ENCODE measurements at places on chromosomes 5 and 9.

DNA sequence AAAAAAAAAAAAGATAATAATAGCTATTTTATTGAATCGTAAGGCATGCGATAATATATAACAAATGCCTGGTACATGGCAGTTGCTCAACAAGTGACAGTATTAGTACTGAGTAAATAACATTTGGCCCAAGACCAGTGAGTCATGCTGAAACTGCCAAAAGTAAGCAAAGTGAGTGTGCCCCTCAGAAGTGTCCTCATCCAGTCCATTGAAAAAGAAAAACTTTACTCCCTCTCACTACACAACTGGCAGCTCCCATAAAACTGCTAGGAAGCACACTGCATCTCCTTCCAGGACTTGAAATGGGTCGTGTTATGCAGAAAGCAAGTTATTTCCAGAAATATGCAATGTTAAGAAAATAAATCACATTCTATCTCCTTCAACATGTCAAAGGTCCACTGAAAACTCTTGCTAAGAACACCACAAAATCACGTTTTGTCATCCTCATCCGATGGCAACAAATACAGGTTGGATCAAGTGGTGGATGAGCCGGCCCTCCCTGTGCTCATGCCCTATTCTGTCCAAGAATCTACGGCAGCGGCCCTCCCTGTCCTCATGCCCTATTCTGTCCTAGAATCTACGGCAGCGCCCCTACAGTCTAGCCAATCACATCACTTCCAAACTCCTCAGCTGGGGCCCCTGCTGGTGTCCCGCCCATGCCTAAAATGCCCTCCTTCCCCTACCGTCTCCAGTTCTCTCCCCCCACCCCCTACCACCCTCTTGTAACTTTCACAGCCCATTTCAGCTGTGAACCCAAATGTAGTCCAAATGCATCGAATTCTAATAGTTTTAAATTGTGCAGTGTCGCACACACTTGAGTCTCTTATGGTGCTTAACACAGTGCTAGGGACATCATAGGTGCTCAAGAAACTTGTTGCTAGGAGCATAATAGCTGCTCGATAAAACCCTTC is 12.5 kb downstream of the PTCH1 start:
- no peak for DNase-seq

GRCh38 chr5:44318883-44319282 is 70.3 kb downstream of the FGF10 start:
- no peak for DNase-seq

GRCh38 chr9:131517761-131518190 is 13.3 kb downstream of the UCK1 start:
- no peak for DNase-seq

DNA sequence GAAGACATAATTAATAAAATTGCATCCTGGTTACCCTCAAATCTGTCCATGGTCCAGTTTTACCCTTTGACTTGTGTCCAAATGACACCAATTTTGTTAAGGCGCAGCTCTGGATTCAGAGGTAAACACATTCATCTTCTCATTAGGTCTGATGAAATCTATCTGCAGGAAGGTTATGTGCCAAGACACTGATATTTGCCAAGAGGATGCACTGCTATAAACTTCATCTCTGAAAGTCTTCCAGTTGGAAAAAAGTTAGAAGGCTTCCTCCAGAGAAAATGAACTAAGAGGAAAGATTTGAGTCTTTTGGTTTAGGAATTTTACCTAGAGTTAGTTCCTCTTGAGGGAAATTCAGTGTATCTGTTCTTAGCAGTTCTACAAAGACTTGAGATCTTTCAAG is 717.8 kb downstream of the DTWD2 start:
- no peak for DNase-seq

GRCh38 chr5:1744393-1745122 is 55.1 kb downstream of the MRPL36 start:
- no peak for DNase-seq

- DNase-seq = no peak
These were observed 33.5 kb downstream of the PRKACG start for GRCh38 chr9:68980341-68980914.

GRCh38 chr9:21265421-21266189 is 25.8 kb upstream of the IFNA14 start:
- DNase-seq = no peak

DNA sequence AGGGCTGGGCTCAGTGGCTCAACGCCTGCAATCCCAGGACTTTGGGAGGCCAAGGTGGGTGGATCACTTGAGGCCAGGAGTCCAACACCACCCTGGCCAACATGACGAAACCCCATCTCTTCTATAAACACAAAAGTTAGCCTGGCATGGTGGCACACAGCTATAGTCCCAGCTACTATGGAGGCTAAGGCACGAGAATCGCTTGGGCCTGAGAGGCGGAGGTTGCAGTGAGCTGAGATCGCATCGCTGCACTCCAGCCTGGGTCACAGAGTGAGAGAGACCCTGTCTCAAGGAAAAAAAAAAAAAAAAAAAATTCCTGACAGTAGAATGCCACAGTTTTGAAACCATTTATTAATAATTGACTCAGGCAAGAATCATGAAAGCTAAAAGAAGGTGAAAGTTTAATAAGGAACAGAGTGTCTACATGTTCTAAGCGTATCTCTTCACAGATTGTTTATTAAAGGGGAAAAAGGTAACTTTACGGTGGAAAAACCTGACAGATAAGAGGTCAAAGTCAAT is 5.7 kb upstream of the PTGR1 start:
- DNase-seq = no peak

GRCh38 chr9:126515001-126515872 is 98.5 kb upstream of the LMX1B start:
- DNase-seq = no peak

DNA sequence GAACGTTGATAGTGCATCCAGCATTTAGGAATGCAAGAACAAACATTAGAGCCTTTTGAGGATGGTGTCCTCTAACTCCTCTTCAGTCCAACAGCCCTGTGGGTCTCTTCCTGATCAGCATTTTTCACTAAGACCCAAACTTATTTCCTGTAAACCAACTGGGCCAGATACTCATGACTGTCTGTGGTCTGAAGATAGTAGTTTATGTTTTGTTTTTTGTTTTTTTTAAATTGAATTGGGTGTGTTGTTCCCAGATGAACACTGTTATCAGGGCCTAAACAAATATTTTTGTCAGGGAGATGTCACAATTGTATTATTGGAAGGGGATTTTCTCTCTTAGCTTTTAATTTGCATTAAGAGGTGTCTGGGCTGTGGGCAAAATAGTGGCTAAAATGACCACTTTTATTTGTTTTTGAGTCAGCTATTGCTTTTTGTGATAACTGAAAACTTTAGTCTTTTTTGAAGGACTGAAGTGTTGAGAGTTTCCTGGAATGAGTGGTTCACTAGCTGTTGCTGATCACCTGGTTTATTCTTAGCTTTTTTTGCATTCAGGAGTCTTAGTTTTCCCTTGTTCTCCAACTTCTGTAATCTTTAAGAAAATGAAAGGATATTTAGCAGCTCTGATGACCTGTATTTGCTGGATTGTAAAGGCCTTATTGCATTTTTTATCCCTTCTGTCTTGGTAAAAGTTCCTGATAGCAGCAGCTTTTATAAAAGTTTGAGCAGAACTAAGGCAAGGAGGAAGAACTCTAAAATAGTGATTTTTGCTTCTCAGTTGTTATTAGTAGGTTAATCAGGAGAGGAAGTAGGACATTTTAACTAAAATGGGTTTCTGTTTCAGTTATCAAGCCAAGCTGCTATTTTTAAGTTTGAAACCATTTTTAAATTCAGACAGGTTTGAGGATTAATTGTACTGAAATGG is 5.5 kb downstream of the MAN2A1 start:
- no peak for DNase-seq

GRCh38 chr5:60036192-60036938 is 142.8 kb upstream of the PDE4D start:
- DNase-seq = no peak

DNA sequence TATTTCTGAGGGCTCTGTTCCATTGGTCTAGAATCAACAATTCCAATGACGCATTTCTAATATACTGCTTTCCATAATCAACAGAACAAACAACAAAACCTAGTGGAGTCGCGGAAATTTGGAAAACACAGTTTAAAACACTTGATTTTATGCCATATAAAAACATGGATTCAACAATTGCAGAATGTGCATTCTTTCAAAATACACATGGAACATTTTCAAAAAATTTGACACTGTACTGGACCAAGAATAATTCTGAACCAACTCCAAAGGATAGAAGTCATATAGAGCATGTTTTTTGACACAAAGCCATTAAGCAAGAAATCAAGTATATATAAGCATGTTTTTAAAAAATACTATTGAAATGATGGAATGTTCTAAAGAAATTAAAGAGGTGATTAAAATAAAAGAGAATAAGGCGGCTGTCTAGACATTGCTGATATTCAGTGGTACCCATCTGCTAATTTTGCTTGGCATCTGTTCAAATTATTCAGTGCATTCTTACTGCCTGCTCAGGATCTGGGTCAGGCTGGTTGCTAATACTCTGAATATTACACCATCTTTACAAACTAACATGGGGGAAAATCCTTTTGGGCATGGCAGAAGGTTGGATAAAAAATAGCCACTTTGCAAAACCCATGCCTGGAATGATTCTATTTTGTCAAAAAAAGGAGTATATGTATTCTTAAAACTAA is 221.3 kb downstream of the NPR3 start:
- DNase-seq = no peak

DNA sequence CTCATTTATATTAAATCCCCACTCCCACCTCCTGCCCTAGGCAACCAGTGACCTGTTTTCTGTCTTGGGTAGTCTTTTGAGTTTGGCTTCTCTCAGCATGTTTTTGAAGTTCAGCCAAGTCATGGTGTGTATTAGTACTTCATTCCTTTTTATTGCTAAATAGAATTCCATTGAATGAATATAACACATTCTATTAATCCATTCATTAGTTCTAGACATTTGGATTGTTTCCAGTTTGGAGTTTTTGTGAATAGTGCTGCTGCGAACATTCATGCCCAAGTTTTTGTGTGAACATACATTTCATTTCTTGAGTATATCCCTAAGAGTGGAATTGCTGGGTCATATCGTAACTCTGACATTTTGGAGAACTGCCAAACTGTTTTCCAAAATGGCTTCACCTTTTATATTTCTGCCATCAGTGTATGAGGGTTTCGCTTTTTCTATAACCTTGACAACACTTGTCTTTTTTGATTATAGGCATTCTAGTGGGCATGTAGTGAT is 2.7 kb downstream of the ZNF346 start:
- DNase-seq = no peak

GRCh38 chr5:27171761-27172261 is 133.4 kb upstream of the CDH9 start:
- DNase-seq = no peak

DNA sequence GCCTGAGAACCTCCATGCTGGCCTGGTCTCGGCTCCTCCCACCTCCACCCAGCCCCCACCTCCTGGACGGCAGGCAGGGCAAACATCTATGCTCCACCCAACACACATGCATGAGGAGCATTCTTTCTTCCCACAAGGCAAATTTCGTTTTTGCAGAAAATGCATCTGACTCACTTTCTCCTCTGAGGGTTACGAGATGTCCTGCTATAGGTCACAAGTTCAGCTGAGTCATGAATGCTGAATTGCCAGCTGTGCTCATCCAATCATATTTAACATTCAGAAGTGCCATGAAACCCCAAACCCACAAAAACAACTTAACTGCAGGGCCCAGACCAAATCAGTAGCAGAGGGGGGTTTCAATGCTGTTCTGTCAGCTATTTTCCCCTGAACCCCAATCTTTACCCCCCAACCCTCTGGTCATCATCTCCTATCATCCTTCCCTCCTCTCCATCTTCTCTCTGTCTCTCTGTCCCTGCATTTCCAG is 39.0 kb upstream of the OSMR start:
- no peak for DNase-seq

GRCh38 chr9:130043654-130044623 is 950 bp upstream of the FNBP1 start:
- DNase-seq = no peak

GRCh38 chr5:149379177-149379761 is at the start of gene IL17B:
Gene IL17B (minus strand): TSS chr5:149379292. CDS start chr5:149379225, 67 bp downstream.
- no peak for DNase-seq

GRCh38 chr9:137213160-137214060 is 7.9 kb downstream of the NDOR1 start:
- no peak for DNase-seq

DNA sequence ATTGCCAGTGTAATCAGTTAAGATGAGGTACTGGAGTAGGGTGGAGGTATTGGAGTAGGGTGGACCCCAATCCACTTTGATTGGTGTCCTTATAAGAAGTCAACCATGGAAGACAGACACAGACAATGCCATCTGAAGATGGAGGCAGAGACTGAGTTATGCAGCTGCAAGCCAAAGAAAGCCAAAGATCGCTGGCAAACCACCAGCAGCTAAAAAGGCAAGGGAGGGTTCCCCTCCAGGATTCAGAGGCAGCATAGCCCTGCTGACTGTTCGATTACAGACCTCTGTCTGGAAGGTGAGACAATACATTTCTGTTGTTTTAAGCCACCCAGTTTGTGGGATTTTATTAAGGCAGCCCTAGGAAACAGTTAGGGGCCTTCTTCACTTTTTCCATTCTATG is 30.5 kb upstream of the CKMT2 start:
- DNase-seq = no peak

DNA sequence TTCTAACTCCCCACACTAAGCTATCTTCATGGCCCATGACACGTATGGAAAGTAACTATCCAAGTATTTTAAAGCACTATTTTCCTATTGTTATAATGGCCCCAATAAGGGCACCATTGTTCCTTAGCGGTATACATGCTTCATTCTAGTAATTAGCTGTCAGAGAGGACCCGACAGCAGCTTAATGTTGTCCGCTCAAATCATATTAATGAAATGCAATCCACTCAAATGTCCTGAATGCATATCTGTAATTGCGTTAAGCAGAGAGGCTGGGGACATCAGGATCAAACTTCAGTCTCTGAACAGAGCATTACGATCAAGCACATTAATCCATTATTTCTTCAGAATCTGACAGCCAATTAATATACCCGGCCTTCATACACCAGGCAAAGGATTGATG is 139.7 kb downstream of the CRB2 start:
- no peak for DNase-seq

- no peak for DNase-seq
These were observed 560.5 kb downstream of the TUSC1 start for GRCh38 chr9:25117791-25118190.

GRCh38 chr9:105114964-105115728 is 129.3 kb upstream of the SLC44A1 start:
- no peak for DNase-seq

- DNase-seq = no peak
These were observed 44.4 kb downstream of the BNC2 start for GRCh38 chr9:16825971-16826625.

GRCh38 chr5:64149268-64149667 is 16.4 kb upstream of the RNF180 start:
- no peak for DNase-seq

- peak; percentile 27 for DNase-seq
These were observed 722 bp downstream of the CDC42SE2 start for GRCh38 chr5:131264451-131265099.

GRCh38 chr5:103294906-103295305 is 36.3 kb downstream of the MACIR start:
- DNase-seq = no peak

GRCh38 chr9:73683862-73684591 is 532.4 kb downstream of the ANXA1 start:
- peak; percentile 9 for DNase-seq

Data from HEK293T (cell line).